Activated T-cell treated with anti-CD3 and anti-CD28 coated beads for 1 hour (primary cell): ENCODE measurements at places on chromosomes 4 and X.

DNA sequence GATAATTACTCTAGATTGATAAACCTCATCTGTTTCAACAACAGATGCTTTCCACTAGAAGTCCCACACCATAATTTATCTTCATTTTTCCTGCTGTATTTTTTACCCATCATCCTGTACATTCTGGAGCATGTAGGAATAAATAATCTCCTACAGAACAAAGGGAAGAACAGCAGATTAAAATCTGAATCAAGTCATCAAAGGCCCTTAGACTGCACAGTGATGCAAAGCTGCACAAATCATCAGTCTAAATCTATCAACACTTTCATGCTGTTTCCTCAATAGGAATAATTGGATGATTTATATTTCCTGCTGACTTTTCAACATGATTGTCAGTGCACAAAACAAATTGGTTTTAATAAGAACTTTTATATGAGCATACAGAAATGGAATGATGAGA, 1143.9 kb downstream of the STIM2 start:
- DNase-seq: no peak

GRCh38 chr4:84847978-84848377, 118.5 kb downstream of the WDFY3 start:
- no peak for DNase-seq

GRCh38 chr4:159055833-159056232, 47.0 kb upstream of the RAPGEF2 start:
- no peak for DNase-seq

DNA sequence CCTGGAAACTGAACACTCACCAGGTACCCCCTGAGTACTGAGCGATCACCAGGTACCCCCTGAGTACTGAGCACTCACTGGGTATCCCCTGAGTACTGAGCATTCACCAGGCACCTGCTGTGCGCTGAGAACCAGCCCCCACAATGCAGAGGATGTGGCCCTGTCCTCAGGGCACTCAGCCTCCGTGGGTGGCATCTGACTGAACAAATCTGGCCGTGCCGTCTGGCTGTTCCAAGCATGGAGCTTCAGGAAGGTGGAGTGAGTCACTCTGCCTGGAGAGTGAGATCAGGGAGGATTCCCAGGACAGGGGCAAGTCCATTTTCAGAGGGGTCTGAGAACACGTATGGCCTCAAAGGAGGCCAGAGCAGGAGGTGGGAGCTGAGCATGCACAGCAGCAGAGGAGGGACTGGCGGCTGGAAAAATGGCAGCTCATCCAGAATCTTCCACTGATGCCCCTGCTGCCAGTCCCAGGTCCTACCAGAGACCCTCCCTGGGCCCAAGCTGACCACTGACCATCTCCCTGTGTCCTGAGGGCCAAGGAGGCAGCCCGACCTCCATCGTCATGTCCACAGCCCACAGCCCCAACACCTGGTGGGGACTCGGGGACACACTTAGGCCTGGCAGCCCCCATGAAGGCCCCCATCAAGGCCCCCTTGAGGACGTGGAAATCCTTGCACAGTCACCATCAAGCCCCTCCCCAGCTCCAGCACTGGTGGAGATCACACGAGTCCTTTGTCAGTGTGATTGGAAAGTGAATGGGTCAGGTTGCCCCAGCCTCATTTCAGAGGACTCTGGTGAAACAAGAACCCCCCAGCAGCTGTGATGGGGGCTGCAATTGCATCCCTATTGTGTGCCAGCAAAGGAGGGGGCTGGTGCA, 94.1 kb downstream of the HMX1 start:
- DNase-seq: no peak

GRCh38 chr4:8866421-8866820, 5.2 kb downstream of the HMX1 start:
- DNase-seq: no peak

GRCh38 chrX:41236629-41237028, 97.3 kb upstream of the DDX3X start:
- DNase-seq: no peak

DNA sequence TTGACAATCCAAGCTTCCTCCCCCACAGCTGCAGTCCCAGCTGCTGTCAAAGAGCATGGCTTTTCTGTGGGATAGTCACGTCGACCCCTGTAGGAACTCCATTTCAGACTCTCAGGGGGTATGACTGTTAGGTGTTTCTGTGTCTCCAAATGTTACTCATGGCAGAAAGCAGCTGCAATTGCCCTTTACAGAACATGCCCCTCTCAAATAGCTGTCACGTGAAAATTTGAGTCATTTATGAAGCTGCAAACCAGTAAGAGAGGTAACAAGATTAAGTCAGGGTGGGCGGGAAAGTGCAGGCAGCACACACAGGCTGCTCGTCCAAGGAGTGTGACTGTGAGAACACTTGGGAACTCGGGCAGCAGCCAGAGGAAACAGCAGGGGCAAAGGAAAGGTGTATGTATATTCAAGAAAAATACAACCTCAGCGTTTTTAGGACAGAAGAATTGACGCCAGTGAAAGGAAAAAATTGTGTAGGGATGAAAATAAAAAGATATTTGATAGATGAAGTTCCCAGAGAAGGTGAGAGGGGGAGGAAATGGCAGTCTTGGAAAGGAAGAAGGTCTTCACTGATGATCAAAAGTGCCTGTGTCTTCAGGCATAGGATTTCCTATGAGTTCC, 66.5 kb upstream of the TMEM184C start:
- DNase-seq: no peak
